Activated CD4-positive, alpha-beta T cell treated with anti-CD3 and anti-CD28 coated beads, Interleukin-2, amount 50 U/mL, for 24 hours (primary cell): ENCODE measurements at places on chromosomes 5 and 9.

GRCh38 chr9:107813287-107813686 is 323.7 kb upstream of the KLF4 start:
- no peak for DNase-seq

DNA sequence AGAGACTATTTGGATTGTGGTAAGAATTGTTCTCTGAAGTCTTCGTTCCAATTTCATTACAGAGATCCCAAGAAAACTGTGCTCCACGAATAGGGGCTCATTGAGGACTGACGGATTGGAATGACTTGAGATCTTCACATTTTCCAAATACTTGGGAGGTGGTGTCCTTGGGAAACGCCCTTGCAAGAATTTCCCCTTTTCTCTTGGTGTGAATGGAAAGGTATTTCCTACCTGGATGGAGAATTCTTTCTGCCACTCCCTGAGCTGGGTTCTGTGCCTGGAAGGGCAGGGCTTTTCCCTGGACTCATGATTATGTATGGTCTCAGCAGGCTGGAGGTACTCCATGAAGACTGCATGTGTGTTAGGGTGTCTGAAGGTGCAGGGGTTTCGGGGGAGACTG is 53.9 kb downstream of the SNX18 start:
- no peak for DNase-seq

DNA sequence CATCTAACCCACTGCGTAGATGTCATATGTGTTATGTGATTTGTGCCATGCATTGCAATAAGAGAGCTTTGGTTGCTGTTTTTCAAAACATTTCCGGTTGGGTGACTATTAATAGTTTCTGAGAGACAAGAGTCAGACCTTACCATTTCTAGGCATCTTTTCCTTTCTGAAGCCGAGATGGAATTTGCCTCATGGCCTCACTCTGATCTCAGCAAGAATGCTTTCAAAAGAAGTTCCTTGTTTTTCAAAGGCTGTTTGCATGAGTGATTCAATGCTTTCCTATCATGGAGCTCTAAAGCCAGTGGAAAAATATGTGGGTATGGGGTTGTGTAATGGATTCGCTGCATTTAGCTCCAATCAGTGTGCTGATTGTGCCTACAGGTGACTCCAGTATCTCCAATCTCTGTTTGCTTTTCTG is 203.1 kb upstream of the PPP1R2B start:
- DNase-seq, result no peak

GRCh38 chr5:80103371-80103770 is 68.2 kb downstream of the THBS4 start:
- DNase-seq, result no peak

- DNase-seq, result no peak
Measured at GRCh38 chr5:149757956-149758355, 27.8 kb downstream of the PPARGC1B start.

- DNase-seq, result no peak
Measured at GRCh38 chr5:9344751-9345240, 201.1 kb downstream of the SEMA5A start.

DNA sequence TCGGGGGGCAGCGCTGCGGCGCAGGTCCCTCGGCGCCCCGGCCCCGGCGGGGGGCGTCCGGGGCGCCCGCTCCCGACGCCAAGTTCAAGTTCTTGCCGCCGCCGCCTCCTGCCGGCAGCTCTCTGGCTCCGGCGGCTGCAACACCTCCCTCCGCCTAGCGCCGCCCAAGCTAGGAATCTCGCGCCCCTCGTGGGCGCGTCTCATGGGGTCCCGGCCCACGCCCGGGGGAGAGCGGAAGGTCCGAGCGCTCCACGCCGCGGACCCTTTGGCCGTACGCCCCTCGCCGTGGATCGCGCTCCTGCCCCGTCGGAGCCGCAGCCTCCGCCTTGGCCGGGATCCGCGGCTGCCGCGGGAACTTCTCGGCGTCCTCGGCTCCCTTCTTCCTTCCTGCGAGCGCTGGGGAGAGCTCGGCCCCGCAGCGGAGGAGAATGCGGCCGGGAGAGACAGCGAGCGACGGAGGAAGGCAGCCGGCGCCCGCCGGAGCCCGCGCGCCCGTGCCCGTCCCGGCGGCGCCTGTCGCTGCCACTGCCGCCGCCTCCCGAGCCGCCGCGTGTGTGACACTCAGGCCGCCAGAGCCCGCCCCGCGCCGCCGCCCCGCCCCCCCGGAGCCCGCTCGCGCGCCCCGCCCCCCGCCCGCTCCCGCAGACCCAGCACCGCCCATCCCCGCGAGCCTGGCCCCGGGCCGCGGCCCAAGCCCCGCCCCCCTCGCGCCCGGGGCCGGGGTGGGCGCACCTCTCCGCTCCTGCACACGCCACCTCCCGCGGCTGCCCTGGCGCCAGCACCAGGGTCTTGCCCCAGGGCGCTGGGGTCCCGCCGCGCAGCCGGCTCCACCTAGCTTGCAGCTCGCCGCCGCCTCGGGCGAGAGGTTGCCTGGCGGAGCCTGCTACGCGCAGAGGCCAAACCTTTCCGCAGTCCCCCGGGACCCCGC is at the start of gene SHB:
SHB (minus strand) TSS at position 527 of the 928 bp plus-strand sequence. CDS start 582 bp downstream, outside the sequence.
- DNase-seq, result peak; percentile 70

DNA sequence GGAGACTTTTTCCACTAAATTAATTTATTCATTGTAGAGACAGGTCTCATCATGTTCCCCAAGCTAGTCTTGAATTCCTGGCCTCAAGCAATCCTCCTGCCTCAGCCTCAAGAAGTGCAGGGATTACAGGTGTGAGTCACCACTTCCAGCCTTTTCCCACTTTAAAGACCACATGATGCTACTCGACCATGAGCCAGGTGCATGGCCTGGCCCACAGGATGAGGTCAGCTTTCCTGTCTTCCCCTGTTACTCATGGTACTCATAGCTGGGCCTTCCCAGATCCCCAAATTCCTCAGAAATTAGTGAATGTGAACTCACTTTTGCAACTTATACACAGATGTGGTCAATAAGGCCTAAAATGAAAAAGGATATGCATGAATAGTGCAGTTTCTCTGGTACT is 395.9 kb downstream of the SEMA5A start:
- no peak for DNase-seq

DNA sequence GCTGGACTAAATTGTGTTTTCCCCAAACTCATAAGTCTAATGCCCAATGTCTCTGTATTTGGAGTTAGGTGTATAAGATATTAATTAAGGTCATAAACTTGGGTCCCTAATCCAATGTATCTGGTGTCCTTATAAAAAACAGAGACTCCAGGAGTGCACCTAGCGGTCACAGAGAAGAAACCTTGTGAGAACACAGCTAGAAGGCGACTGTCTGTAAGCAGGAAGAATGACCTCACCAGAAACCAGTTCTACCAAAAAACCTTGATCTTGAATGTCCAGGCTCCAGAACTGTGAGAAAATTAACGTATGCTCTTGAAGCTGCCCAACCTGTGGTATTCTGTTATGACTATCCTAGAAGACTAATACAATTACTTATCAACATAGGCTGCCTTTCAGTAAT is 591.7 kb upstream of the PTPRD start:
- no peak for DNase-seq

DNA sequence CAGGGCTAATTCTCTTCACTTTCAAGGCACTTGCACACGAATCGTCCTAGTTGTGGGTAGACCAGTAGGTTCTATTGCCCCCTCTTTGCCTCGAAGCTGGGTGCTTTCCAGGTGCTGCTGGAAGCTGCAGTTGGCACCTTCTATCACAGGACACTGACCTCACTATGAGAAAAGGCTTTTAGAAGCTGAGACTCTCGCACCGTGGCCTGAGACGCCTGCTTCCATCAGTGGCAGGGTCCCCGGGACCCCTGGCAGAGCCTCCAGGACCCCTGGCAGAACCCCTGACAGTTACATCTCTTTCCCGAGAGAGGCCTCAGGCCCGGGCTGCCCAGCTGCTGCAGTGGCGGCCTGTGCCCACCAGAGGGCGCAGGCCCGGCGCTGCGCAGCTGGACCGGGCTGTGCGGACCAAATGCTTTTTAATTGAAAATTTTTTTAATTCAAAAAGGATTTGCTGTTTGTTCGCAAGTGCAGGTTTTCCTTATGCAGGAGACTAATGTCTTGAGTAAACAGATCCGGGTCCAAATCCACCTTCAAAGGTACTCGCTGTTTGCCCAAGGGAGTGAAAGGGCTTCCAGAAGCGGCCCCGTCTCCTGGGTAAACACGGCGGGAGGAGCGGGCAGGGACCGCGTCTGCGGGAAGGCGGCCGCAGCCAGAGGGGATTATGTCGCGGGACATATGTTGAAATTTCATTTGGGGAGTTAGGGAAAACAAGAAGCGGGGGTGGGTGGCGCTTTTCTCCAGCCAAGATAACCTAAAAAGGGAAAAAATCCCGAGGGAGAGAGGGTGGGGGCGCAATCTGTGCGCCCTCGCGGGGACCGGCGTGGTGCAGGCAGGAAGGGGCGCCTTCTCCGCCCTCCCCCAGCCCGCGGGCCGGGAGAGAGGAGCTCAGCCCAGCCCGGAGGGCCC is 114.5 kb upstream of the LMX1B start:
- peak; percentile 43 for DNase-seq

DNA sequence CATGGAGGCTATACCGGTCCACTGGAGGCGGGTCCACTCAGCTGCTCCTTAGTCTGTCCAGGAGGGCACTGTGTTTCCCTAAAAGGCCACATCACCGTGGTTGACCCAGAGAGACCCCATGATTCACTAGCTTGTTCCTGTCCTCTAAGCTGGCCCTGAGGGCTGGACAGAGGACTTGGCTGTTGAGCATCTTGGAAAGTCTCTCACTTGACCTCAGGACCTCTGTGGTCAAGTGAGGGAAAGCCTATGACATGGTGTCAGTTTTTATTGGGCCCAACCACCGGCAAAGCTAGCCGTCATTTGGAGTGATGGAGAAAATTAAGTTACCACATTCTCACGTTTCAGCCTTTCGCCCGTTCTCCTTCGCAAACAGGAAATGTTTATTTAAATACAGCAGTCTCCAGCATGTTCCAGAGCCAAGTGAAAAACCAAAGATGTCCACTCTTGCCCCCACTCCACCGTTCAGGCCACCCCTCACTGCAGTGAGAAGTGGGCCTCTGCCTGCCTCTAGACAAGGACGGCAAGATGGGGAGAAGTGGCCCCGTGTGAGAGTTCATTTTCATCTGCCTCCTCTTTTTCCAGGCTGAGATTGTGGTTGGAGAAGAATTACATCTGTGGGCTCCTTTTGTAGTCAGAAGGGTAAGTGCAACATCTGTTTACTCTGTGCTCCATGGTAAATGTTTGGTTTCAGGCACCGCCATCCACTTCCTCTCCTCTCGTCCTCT is 4.4 kb downstream of the SLIT3 start:
- DNase-seq, result no peak

DNA sequence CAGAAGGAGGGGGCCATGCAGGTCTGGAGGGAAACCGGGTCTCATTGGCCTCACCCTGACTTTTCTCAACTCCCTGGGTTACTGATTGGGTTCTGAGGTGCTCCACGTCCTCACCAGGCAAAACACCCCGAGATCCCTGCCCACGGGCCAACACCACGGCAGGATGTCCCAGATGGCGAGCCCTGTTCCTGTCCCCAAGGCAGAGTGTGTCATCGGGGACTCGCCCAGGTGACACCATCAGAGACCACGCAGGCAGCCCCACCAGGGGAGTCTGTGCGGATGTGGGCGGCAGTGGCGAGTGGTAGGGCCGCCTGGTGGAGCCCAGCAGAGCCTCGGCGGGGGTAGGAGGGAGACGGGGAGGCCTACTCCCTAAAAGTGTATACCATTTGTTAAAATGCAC is 59.0 kb upstream of the UBAC1 start:
- no peak for DNase-seq

DNA sequence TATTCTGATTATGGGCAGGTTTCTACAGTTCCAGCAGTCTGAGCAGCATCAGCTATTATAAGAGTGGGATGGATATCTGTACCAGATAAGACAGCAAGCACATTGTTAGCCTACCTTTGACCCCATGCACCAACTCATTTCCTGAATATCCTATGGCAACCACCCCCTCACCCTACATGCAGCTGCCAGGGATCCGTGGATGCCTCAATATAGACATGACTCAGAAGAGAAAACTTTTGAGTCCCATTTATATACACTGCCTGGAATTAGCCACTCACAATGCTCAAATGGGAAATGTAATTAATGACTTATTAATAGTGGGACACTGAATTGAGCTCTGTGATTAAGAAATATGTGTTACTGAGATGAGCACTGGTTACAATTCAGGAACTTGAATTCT is 124.4 kb downstream of the SSBP2 start:
- no peak for DNase-seq

DNA sequence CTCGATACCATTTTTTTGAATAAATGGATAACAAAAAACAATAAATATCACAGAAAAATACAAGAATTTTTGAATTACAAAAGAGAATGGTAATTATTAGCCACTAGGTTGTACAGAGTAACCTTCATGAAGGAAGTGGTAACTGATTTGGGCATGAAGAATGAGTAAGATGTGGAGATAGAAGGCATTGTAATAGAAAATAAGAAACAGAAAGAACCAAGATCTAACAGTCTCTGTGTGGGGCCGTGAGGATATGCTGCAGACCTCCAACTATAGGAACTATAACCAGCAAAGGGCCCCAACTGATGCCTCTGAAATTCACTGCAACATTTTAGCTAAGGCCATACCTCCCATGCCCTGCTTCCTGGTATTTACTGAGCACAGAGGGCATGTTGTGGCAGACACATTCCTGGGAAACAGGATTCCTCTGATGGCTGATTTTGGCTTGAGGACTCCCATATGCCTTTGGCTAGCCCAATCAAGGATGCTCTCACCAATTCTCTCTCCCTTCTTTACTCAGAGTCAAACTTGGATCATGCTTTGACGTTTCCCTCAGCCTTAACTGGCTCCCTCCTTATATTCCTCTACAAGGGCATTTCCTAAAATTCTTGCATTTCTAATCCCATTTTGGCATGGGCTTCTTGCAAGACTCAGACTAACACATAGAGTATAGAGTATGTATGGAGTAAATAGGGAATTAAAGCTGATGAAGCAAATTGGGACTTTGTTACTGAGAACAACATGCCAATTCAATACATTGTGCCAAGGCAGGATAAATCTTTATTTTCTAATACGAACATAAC is 208.9 kb downstream of the PDE4D start:
- DNase-seq, result no peak

DNA sequence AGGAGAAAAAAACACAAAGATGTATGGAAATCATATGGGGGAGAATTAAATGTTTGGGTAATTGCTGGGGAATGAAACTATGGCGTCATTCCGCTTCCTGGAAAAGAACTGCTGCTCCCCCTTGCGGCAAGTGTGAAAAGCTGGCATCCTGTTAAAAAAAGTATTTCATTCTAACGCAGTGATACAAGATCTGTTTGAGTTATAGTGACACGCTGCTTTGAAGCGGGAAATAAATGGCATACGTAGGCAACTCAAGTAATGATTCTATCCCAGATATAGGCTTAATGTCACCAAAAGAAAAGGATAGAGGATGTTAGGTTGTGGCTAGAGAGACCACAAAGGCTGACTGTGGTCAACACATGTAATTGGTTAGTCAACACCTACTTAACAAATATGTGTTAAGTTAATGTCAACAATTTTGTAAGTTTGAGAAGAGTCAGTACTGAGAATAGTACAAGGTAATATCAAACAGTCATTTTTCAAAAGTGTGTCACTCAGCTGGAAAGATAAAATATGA is 70.2 kb upstream of the ALDH1A1 start:
- DNase-seq, result no peak
